Stimulated activated CD8-positive, alpha-beta memory T cell treated with anti-CD3 and anti-CD28 coated beads, Interleukin-4, amount 100 ng/mL, for 24 hours (primary cell): ENCODE measurements at places on chromosomes 4 and X.

GRCh38 chrX:108439426-108439942 lies at the start of gene COL4A5:
Gene COL4A5, plus strand, starts transcription at chrX:108439838. Its CDS starts 288 bp downstream, at chrX:108440126.
- DNase-seq: no peak

DNA sequence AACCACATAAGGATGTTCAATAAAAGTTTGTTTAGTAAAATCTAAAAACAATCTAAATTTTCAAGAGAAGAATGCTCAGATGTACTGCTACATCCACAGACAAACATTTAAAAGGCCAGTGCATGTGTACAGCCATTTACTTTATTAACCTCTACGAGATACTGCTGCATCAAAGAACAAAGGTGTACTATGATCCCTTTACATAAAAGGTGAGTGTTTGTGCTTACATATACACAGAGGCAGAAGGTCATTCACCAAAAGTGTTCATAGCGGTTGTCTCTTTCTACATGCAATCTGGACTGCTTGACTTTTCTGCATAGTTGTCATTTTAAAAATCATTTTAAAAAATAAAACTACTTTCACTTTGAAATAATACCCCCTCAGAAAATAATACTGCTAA lies 81.7 kb downstream of the AFAP1 start:
- DNase-seq: no peak

GRCh38 chrX:9899640-9900111 lies 67.5 kb upstream of the CLDN34 start:
- no peak for DNase-seq

DNA sequence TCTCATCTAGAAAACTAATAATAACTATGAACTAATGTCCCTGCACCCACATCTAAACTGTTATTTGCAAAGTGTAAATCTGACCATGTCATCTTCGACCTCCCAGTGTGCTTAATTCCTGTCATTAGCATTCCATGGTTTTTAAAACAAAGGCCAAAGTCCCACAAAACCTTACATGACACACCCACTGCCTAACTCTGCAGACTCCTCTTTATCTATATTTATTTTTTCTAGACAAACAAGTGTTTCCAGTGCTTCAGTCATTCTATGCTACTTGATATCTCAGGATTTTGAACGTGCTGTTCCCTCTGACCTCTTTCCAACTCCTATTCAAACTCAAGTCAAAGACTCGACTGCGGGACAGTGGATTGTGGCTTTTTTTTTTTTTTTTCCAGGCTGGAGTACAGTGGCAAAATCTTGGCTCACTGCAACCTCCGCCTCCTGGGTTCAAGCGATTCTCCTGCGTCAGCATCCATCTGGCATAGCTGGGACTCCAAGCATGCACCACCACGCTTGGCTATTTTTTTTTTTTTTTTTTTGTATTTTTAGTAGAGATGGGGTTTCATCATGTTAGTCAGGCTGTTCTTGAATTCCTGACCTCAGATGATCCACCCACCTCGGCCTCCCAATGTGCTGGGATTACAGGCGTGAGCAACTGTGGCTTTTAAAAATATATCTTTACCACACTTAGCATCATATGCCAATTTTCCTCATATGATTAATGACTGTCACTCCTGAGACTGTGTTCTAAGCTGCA lies 1511.0 kb downstream of the ARAP2 start:
- DNase-seq: no peak

DNA sequence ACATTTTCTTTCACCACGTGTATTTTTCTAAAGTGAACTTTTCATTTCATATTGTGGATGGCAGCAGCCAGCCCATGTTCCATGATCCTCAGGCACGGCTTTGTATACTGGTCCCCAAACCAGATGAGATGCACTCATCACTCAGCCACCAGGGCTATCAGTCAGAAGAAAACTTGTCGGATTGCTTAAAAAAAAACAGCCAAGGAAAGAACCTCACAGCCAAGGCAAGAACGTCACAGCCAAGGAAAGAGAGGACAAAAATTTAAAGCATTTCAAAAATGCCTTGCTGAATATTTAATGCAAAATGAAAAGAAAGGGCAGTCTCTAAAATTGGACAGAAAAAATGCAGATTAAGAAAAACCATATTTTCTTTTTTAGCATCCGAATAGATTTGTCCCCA lies 333.3 kb downstream of the PDGFC start:
- no peak for DNase-seq
